ENCODE measurements at places on chromosomes 12 and 14.

- DNase-seq: no peak
These were observed 6.0 kb downstream of the INSM2 start for GRCh38 chr14:35539969-35540368.

- no peak for DNase-seq
These were observed 89.2 kb downstream of the PDZRN4 start for GRCh38 chr12:41277100-41277945.

DNA sequence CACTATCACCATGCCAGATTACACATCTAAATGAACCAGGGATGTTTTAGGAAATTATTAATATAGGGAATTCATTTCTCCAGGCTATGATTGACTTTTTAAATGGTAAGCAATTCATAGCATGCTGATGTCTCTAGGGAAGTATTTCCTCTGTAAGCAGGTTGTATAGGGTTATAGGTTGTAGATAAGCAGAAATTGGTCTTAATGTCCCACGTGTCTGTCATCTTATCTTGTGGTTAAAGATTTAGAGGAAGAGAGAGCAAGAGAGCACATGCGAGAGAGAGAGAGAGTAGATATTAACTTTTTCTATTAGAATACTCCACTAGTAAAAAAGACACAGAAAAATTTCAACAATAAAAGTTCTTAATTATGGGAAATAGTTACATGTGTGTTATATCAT is 32.6 kb downstream of the TRHDE start:
- DNase-seq: no peak

- DNase-seq: no peak
These were observed 6.1 kb upstream of the SRSF5 start for GRCh38 chr14:69760810-69761209.

- no peak for DNase-seq
These were observed 45.7 kb downstream of the TTC6 start for GRCh38 chr14:37641117-37641516.

DNA sequence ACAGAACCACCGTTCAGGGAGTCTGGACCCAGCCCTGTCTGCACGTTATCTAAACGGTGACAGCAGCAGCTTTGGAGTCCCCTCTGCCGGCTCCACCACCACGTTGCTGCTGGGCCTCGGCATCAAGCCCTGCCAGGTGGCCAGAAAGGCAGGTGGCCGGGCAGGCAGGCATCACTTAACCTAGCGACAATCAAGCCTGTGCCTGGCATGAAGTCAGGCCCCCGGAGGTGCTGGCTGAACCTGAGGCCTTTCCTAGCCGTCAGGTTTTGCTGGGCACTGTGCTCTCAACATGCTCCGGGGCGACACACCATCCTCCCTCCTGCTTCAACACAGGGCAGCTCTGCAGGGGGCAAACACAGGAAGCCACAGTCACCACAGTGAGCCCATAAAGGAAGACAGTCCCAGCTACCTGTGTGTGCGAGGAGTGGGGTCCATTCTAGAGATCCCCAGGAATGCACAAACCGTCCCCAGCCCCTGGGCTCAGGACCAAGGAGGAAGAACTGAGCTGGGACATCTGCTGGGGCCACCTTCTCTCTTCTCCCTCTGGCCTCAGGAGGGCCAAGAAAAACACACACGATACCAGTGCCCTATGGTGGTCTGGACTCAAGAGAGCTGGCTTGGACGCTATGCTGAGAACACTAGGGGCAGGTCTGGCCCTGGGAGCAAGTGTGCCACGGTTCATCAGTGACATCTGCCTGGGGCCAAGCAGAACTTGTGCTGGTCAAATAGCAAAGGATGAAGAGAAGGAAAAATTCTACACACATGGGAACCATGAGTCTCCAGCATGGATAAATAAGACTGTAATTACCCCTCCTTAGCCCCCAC is 44.7 kb downstream of the CCDC88C start:
- no peak for DNase-seq
